Adipocyte (in vitro differentiated cells): ENCODE measurements at places on chromosomes 7 and 10.

GRCh38 chr10:87079106-87079836, 15.4 kb downstream of the GLUD1 start:
- no peak for DNase-seq

GRCh38 chr10:13056456-13057077, 43.4 kb upstream of the OPTN start:
- DNase-seq: peak; percentile 43

DNA sequence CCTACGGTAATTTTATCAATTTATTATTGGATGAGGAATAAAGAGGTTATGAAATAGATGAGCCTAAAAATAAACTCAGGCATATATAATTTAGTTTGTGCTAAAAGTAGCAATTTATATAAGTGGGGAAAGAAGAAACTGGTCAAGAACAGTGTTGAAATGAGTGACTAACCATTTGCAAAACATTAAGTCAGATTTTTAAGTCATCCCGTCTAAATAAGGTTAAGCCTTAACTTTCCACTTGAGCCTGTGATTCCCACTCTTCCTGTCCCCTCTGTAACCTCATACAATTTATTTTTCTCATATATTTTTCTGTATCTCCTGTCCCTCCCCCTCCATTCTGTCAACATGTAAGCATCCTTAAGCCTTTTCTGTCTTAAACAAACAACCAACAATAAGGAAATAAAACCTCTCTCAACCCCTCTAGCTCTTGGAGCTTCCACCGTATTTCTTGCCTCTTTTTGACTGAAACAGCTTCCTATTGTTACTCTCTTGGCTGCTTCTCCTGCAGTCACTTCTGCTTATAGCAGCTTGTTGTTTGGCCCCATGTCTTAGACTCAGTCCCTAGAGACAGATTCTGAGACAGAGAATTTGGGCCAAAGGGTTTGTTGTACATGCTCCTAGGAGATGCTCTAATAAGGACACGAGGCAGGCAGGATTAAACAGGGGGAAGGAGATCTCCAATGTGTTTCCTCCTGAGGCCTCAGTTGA, 109.7 kb downstream of the GNAI1 start:
- peak; percentile 47 for DNase-seq

DNA sequence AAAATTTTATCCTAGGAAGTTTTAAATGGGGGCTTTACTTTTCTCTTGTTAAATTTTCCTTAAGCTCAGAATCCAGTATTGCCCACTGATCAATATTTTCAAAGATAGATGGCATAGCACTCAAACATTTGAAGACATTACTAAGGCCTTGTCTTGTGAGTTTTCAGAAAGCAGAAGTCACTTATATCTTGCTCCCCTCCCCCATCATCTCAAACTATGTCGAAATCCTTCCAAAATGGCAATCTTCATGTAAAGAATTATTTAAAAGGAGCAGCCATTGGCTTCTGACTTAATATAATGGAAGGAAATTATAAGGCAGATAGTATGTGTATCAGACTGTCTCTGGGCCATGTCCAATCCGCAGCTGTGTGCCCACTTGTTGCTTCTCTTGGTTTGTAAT, 553.5 kb upstream of the C7orf33 start:
- DNase-seq: no peak

GRCh38 chr7:47326808-47327207, 255.1 kb downstream of the TNS3 start:
- peak; percentile 83 for DNase-seq

DNA sequence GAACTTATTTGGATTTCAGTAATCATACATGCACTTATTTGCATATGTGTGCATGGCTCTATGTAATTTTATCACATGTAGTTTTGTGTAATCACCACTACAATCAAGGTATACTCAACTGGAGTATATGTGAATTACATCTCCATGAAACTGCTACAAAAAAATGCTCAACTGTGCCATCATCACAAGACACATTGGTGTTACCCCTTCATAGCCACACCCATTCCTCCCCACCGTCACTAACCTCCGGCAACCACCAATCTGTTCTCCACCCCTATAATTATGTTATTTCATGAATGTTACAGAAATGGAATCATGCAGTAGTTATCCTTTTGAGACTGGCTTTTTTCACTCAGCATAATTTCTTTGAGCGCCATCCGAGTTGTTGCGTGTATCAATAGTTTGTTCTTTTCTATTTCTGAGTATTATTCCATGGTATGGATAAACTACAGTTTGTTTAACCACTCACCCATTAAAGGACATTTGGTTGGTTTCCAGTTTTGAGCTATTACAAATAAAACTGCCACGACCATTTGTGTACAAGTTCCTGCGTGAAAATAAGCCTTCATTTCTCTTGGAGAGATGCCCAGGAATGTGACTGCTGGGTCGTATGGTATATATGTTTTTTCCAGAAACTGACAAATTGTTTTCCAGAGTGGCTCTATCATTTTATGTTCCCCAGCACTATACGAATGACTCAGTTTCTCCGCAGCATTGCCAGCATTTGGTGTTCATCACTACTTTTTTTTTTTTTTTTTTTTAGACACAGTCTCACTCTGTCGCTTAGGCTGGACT, 11.3 kb upstream of the SMO start:
- no peak for DNase-seq

DNA sequence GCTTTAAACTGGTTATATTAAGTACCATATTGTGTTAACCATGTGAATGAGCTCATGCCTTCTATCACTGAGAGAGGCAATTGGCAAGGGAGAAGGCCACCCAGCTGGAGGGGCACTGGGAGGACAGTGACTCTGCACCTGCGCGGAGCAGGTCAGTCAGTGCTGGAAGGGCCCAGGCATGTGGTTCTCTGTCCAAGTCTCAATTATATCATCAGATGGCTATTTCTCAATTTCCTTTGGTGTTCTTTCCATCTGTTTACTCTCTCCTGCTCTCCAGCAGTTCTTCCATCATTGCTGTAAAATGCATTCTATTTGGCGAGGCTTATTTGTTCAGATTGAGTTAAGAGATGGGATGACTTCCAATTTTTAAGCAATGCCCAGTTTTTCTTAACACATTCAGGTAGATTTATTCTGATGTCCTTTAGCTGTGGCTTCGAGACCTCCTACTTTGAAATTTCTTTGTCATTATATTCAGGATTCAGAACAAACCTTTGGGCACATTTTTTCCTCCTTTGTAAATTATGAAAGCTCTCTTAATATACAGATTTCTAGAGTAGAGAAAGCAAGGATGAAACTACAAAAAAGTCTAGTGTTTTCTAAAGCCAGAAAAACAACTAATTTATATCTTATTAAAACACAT, 159.3 kb downstream of the BMPER start:
- peak; percentile 54 for DNase-seq

- no peak for DNase-seq
These were observed 10.5 kb downstream of the IKZF1 start for GRCh38 chr7:50314836-50315592.

GRCh38 chr10:74122060-74122459, 28.6 kb downstream of the AP3M1 start:
- no peak for DNase-seq

- DNase-seq: no peak
These were observed 31.4 kb upstream of the SLC26A3 start for GRCh38 chr7:107834401-107834800.

GRCh38 chr7:103990991-103991390, 1.5 kb upstream of the RELN start:
- no peak for DNase-seq

GRCh38 chr7:35801392-35802101, 690 bp downstream of the SEPTIN7 start:
- DNase-seq: peak; percentile 89

- no peak for DNase-seq
These were observed 128.0 kb upstream of the MYO3A start for GRCh38 chr10:25805986-25806385.

DNA sequence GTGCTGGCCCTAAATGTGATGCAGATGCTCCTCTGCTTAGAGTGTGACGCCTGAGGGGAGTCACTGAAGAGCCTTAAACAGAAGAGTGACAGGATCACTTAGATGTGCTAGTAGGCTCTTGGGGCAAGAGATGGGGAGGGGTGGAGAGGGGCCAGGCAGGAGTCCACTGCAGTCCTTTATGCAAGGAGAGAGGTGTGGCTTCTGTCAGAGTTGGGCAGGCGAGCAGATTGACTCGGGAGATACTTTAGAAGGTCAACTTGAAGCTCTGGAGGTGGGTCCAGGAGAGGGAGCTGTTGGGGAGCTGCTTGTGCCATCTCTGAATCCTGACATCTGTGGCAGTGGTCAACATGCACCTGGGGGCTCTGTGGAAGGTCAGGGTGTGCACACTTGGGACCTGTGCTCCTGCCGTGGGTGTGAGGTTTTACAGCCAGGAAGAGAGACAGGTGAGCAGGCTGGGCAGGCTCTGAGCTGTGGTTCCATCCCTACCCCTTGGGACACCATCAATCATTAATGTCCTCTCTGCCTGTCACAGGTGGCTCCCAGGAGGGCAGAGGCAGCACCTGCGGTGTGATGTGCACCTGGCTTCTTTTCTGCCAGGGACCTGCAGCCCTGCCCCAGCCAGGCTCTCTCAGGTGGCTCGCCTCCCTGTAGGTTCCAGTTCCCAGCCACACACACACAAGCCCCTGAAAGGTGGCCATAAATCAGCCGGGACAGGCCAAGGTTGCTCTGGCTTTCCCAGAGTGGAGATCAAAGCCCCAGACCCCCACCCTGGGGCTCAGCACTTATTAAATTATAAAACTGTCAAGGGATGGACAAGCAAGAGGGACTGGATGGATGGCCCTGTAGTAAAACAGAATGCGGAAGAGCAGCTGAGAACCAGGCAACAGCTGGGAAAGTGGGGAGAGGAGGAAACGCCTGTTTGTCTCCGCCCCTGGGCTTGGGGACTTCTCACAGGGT, 14.0 kb downstream of the NEURL1 start:
- no peak for DNase-seq

GRCh38 chr7:150586068-150586784, 19.0 kb downstream of the GIMAP4 start:
- no peak for DNase-seq

DNA sequence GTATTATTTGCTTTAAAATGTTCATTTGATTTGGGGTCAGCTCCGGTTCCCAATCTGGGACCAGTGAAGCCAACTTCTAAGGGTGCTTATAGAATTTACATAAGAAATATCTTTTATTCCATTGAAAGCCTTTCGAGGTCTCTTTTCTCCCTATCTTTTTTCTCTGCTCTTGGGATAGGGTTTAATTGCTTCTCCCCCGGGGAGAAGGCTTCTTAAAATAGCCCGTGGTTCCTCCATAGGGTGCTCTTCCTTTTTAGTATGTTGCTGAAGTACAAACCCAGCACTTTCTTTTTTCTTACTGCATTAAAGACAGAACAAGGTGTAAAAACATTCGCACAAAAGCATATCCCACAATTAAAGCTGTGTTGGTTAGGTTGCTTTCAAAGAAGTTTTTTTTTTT, 107.5 kb downstream of the POU6F2 start:
- no peak for DNase-seq

- peak; percentile 95 for DNase-seq
These were observed 29.5 kb upstream of the ANKRD2 start for GRCh38 chr10:97543025-97543546.

GRCh38 chr7:17497136-17497535, 198.7 kb downstream of the AHR start:
- DNase-seq: no peak

- no peak for DNase-seq
These were observed 5.0 kb downstream of the ABCB8 start for GRCh38 chr7:151032936-151033863.

GRCh38 chr10:127614484-127615017, 65.4 kb downstream of the NPS start:
- DNase-seq: no peak

- DNase-seq: no peak
These were observed 3.5 kb upstream of the ENO4 start for GRCh38 chr10:116845823-116846222.

DNA sequence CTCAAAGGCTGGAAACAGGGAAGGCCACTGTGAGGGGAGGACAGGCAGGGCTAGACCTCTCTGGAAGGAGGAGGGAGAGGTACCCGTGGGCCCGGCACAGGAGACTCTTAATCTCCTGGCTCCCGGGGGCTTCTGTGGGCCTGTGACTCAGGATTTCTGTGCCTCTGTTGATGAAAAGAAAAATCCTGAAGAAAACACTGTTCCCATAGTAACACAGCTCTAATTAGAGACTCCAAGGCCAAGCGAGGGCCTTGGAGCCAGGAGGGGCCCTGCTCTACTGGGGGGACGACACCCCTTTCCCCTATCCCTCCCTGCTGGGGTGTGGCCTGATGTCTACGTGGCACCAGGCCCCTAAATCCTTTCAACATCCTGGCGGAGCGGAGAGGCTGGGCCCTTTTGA, 174.1 kb upstream of the TNRC18 start:
- DNase-seq: peak; percentile 57

- peak; percentile 93 for DNase-seq
These were observed 14.4 kb upstream of the WBP1L start for GRCh38 chr10:102729029-102730026.

- no peak for DNase-seq
These were observed 24.9 kb downstream of the SAMD8 start for GRCh38 chr10:75136346-75136745.

- no peak for DNase-seq
These were observed 59.2 kb downstream of the TRIM24 start for GRCh38 chr7:138519061-138519798.

GRCh38 chr7:103719070-103719469, 270.4 kb downstream of the RELN start:
- no peak for DNase-seq

DNA sequence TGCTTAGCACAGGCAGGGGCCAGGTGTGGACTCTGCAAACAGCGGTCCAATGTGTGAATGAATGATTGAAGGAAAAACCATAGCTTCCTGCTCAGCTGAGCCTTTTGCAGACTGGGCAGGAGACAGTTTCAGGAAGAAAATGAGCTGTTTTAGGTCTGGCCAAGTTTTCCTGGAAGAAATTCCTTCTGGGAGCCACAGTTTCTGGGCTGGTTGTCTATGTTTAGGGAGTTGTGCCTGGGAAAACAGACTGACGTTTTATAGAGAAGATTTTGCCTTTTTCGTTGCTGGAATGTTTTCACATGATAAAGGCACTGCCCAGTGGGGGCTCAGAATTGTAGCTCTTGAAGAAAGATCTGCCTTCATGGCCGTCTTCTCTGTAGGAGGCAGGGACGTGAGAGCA, 255.1 kb downstream of the CCSER2 start:
- DNase-seq: no peak
